ENCODE measurements at places on chromosomes 7 and 10.

- no peak for DNase-seq
These were observed 663.5 kb downstream of the KCNMA1 start for GRCh38 chr10:76974017-76974691.

- DNase-seq: no peak
These were observed 86.4 kb upstream of the KIF5B start for GRCh38 chr10:32142646-32143045.

DNA sequence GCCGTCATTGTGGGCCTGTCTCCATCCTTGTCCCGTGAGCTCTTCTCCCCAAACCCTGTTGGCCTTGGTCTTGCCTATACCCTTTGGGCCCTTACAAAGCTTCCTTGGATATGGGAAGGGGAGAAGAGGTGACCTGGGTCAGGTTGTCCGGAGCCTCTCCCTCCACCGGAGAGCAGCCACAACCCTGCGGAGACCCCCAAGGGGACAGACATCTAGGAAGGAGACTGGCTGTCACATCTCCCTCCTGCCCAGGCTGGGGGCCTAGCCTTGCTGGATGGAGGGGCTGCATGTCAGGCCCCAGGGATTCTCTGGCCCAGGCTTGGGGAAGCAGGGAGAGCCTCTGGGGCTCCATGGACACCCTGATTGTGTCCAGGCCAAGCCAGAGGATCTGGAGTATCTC is 11.8 kb downstream of the NACAD start:
- DNase-seq: no peak

DNA sequence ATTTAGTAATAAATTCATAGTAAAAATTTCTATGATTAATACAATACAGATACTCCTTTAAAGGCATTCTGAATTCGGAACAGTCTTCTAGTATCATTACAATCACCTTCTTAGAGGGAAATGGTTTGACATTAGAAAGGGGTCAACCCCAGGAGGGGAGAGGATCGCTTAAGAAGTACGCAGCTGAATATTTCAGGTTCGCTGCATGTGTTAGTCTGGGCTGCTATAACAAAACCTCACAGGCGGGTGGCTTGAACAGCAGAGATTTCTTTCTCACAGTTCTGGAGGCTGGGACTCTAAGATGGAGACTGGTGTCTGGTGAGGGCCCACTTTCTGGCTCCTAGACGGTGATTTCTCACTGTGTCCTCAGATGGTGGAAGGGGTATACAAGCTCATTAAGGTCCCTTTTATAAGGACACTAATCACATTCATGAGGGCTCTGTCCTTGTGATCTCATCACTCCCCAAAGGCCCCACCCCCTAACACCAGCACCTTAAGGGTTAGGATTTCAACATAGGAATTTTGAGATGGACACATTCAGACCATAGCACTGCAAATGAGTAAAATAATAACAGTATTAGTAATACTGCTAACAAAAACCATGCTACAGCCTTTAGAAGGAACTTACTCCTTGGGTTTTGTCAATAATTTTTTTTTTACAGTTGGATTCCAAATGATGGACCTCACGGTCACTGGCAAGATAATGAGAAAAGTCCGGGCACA is 34.0 kb downstream of the GNA12 start:
- DNase-seq: no peak

DNA sequence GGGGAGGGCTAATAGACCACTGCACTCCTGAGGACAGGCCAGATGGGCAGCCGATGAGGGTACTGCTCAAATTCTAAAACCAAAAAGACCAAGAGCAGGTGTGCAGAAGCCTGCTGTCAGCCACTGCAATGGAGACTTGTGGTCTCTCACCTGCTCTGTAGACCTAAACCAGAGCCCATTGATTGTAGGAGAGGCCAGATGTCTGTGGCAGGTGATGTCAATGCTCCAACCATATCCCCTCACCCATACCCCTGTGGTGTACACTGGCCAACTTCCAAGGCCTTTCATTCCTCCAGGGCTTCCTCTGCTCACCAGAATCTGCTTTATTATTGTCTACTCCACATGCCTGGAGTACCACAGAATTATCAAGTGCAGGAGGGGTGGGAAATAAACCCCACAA is 116.9 kb upstream of the CHST15 start:
- DNase-seq: no peak

GRCh38 chr7:2956526-2957368 is 86.9 kb downstream of the CARD11 start:
- DNase-seq: peak; percentile 44

DNA sequence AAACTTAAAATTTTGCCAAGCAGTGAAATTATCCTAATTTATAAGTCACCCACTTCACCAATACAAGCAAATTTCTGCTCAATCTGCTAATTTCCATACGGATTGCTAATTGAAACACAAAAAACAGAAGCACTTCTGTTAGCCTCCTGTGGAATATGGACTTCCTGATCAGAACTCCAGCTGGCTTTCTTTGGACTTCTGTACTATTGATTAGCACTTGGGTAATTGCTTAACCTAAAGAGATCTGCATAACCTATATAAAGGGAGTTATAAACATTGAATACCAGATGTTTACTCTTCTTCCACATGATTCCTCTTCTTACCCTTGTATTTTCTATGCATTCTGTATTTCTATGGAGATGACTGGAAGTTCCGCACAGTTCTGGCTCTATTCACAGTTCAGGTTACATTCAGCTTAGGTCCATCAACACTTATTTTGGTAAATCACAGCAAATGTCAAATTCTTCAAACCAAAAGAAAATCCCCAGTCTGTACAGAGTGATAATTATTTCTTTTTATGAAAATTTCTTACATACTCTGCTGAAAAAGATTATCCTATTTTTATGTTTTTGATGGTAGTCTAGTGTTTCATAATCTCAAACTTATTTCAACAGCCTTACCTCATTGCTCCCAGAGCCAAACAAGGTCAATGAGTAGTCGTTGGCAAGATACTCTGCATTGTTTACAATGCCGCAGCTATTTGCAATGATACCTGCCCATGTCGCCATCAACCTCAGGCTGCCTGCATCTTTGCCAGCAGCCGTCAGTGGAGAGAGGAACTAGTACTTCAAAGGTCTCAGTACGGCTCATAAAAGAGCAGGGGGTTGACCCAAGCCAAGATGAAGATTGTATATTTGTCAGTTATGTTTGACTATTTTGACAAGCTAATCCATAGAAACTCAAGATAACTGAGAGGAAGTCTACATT is 225.6 kb downstream of the AHR start:
- DNase-seq: no peak

DNA sequence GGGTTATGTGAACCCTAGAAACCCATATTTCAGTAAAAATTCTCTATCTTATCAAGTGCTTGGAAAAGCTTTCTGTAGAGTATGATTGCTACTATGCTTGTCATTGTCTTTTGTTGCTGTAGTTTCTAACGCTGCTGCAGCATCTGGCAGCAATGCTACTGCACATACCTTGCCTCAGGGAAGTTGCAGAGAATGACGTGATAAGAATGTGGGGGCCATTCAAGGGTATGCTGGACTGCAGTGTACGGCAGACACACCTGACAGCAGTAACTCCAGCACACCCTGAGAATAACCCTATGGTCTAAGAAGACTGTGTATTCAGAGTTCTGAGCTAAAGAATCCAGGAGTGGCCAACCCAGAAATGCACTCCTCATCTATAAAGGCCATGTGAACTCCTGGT is 20.5 kb downstream of the TRIM4 start:
- no peak for DNase-seq

GRCh38 chr10:114492351-114493037 is 88.2 kb upstream of the AFAP1L2 start:
- DNase-seq: peak; percentile 26

- no peak for DNase-seq
These were observed 56.6 kb downstream of the ELMO1 start for GRCh38 chr7:37391791-37392672.

- no peak for DNase-seq
These were observed 303.9 kb downstream of the REEP3 start for GRCh38 chr10:63825111-63825510.

GRCh38 chr10:3783682-3784432 is 1.2 kb downstream of the KLF6 start:
- no peak for DNase-seq

DNA sequence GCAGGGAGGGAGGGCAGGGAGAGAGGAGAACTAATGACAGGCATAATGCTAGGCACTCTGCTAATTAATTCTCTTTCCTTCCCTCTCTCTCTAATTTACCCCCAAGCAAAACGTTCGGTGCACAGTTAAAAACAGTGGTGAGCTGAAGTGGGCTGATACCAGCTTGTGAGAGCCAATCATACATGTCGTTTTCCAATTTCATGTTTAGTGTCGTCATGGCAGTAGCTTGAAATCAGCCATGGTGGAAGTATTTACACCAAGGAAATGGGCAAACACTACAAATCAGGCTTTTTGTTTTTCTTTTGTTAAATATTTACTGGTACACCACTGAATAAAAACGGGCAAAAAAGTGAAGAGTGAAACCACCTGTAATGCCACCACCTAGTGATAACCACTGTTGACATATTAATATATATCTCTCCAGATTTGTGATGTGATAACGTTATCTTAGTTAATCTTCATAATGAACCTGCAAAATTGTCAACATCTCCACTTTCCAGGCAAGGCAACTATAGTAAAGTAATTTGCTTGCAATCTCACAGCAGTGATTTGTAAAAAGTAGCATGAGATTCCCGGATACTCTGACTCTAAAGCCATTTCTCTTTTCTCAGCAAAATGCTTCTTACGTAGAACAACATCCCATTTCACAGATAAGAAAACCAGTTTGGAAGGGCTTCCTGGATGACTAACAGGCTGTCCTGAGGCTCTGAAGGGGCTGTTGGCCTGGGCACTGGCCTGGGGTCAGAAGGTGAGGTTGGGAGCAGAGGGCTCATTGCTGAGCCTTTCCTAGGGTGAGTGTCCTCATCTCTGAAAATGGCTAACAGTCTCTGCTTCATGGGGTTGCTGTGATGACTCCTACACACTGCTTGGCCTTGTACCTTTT is 83.7 kb downstream of the ATXN7L1 start:
- no peak for DNase-seq

GRCh38 chr10:72954596-72955554 is at the start of gene PLA2G12B:
Gene PLA2G12B, minus strand, starts transcription at chr10:72954806. Its CDS starts 121 bp downstream, at chr10:72954685.
- no peak for DNase-seq

DNA sequence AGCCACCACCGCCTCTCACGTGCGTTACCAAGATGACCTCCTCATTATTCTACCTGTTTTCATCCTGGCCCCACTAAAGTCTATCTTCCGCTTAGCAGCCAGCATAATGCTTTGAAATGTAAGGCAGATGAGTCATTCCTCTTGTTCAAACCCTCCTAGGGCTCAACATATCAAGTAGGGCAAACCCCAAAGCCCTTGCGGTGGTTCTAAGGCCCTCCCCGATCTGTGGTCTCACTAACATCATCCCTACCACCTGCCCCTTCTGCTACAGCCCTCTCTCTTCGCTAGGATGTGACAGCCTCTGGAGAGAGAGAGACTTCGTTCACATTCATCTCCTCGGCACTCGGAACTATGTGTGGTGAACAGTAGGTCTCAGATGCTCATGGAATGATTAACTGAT is 94.8 kb downstream of the SVIL start:
- no peak for DNase-seq

DNA sequence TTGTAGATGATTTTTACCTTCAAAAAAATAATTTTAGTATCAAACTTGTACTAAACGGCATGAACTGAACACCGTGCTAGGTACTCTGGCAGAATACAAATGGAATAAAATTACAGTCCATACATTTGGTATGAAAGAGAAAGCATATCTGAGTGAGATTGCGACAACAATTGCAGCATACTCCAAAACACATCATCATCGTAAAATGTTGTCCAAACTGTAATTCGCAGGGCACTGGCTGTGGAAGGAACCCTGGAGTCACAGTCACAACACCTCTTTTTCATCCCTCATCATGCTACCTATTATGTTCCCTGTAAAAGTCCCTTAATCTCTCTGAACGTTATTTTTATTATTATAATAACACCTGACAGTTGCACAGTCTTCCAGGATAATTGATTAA is 13.5 kb downstream of the CREM start:
- DNase-seq: no peak

DNA sequence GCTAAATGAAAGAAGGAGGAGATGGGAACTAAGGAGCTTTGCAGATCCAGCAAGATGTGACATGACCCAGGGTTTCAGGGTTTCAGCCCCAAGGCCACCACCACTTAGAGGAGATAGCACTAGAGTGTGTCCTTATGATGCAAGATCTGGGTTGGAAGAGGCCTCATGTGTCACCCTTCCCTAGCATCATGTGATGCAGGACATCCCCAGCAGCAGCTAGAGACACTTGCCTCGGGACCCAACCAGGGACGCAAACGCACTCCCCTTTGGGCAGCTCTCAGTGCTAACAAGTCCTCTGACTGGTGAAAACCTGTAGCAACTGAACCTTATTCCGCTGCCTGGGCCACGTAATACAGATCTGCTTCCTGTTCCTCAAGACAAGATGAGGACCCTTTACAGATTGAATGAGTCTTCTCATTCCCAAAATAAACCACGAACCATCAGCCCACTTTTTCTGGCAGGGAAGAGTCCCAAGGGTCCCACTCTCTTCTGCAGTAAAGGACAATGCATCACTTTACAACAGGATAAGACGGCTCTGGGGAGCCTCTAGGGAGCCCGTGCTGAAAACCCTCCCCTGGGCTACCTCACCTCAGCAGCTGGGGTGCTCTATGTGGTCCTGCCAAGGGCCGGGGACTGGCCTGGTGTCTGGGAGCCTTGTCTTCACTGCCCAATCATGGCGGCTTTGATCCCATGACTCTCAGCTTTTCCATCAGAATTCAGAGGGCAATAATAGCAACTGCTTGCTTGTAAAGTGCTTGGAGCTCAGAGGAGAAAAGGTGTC is 44.8 kb upstream of the GDF10 start:
- no peak for DNase-seq

DNA sequence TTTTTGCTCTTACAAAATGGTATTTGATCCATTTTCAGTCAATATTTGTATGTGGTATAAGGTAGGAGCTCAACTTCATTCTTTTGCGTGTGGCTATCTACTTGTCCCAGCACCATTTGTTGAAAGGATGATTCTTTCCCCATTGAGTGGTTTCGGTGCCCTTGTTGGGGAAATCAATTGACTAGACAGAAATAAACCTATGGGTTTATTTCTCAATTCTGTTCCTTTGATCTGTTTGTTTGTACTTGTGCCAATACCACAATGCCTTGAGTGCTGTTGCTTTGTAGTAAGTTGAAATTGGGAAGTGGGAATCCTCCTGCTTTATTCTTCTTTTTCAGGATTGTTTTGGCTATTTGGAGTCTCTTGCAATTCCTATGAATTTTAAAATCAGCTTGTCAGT is 41.0 kb downstream of the SNX10 start:
- DNase-seq: no peak

GRCh38 chr7:12711124-12711523 is 23.7 kb downstream of the ARL4A start:
- no peak for DNase-seq

DNA sequence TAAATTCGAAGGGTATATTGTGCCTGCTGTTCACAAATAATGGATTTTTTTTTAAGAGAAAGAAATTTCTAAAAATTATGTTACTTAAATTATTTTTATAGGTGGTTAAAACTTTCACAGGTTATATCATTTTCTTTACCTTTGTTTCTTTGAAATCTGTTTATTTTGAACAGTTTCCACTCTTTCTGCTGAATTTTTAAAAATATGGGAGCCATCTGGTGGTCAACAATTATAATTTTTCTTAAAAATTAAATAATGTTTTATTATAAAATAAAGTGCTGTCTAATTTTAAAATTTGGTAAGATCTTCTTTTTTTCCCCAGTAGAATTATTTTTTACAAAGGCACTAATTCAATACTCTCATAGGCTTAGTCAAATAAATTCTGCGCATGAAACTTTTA is 263.9 kb downstream of the ETV1 start:
- no peak for DNase-seq
